M059J (cell line): ENCODE measurements at places on chromosomes 3 and 15.

DNA sequence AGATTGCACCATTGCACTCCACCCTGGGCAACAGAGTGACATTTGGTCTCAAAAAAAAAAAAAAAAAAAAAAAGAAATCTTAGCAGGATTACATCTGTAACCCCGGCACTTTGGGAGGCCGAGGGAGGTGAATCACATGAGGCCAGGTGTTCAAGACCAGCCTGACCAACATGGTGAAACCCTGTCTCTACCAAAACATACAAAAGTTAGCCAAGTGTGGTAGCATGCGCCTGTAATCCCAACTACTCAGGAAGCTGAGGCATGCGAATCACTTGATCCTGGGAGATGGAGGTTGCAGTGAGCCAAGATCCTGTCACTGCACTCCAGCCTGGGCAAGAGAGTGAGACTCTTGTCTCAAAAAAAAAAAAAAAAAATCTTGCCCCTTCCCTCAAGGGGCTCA, 40.4 kb downstream of the LIPC start:
- DNase-seq = no peak

DNA sequence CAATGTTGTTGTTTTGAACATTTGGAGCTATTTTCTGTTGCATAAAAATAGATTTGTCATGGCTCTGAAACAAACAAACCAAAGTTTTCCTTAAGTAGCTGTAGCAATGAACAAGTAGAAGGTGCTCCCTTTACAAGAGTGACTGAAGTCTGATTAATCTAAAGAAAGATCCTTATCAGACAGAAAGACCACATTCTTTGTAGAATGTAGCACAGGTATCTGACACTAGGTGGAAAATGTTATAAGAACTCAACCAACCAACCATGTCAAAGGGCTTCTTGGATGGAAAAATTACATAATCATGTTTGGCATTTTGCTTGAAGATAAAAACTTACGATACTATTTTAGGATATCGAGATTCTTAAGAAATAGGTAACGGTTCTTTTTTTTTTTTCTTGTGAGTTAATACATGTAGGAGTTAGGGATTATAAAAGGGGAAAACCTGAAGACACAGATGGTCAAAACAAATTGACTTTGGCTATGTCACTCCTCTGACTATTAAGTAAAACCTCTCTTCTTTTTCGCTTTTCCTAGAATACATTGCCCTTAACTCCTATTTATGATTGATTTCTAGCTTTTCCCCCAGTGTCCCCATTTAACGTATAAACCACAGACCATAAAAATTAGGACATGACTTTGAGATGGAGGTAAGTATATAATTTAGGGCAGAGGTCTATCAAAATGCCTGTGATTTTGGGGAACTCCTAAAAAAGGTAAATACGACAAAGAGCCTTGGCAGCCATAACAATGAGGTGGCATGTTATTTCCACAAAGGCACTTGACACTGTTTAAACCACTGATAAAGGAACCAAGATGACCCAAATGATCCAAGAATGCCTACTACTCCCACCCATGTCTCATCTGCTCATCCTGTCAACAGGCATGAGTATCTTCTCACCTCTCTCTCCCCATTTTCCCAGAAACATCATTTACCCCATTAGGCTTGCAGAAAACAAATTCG, 72.0 kb downstream of the CCR4 start:
- no peak for DNase-seq

GRCh38 chr3:157746391-157746790, 243.2 kb upstream of the VEPH1 start:
- DNase-seq = peak; percentile 54

DNA sequence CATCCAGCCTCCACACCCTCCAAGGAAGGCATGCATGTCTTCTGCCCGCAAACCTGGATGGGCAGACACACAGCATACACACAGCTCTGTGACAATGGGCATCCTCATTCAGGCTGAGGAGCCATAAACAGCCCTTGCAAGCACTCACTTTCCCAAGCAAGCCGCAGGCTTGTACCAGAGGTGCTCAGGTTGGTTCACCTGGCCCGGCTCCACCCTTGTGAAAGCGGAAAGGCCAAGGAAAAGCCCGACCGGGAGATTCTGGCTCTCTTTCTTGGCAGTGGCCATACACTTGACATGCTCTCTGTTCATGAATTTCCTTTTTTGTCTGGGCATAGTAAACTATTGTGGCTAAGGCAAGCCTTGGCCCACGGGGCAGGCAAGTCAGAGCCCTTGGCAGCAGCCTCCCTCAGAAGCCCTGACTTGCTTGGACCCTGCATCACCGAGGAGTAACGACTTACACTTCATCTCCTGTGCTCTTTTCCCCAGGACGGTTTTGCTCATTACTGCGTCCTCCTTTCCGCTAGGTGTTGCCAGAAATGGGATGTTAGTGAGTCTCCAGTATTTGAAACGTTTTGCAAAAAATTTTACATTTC, 74.6 kb upstream of the BNC1 start:
- DNase-seq = no peak

DNA sequence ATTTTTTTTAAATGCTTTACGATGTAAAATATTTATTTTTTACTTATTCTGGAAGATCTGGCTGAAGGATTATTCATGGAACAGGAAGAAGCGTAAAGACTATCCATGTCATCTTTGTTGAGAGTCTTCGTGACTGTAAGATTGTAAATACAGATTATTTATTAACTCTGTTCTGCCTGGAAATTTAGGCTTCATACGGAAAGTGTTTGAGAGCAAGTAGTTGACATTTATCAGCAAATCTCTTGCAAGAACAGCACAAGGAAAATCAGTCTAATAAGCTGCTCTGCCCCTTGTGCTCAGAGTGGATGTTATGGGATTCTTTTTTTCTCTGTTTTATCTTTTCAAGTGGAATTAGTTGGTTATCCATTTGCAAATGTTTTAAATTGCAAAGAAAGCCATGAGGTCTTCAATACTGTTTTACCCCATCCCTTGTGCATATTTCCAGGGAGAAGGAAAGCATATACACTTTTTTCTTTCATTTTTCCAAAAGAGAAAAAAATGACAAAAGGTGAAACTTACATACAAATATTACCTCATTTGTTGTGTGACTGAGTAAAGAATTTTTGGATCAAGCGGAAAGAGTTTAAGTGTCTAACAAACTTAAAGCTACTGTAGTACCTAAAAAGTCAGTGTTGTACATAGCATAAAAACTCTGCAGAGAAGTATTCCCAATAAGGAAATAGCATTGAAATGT, 15.6 kb downstream of the THBS1 start:
- DNase-seq = peak; percentile 81

- DNase-seq = no peak
Observed at GRCh38 chr15:80997692-80998091, 3.0 kb upstream of the TLNRD1 start.
